Naive B cell (primary cell): ENCODE measurements at places on chromosomes 7 and 10. TPM values are rescaled to one million over a fixed set of nuclear protein-coding genes. Genes with fewer than 3 reads are reported as not detected.

- peak overlapping the region; percentile 28 for H3K4me3 ChIP-seq
- no peaks in the 10 kb centered on the region for H3K27me3 ChIP-seq
- no peak for DNase-seq
These were observed 29.3 kb upstream of the PDCD4 start for GRCh38 chr10:110842326-110842904.

- no peak overlapping the region for H3K27ac ChIP-seq
- peaks cover 58% of the 10 kb centered on the region for H3K27me3 ChIP-seq
- peaks cover 10% of the 10 kb centered on the region for H3K4me1 ChIP-seq
- H3K36me3 ChIP-seq: no peaks in the 10 kb centered on the region
These were observed 5.6 kb upstream of the EMX2 start for GRCh38 chr10:117536866-117537435.

Gene NPSR1
- polyA plus RNA-seq: not detected

DNA sequence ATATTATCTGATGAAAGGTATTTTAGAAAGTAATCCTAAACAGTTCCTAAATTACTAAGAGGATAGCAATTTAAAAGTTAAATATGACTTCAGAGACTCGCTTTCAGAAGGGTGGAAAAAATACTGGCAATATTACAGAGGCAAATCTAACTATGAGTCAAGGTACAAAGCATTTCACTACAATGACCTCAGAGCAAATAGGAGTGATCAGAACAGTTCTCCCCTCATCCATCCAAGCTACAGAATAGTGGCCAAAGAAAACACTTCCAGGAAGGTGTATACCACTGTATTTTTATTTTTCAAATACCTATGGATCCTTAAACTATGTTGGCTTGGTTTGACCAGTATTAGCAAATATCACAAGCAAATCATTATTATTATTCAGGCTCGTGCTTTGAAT is 112.8 kb upstream of the ODAD2 start:
- no peak for DNase-seq
- H3K4me1 ChIP-seq: no peaks in the 10 kb centered on the region
- H3K4me3 ChIP-seq: no peak overlapping the region
- no peak overlapping the region for H3K27ac ChIP-seq
- H3K27me3 ChIP-seq: no peaks in the 10 kb centered on the region

Gene TEX47
- polyA plus RNA-seq: not detected

GRCh38 chr7:50718311-50718710 is 64.4 kb downstream of the GRB10 start:
- no peak overlapping the region for H3K27ac ChIP-seq
- no peak for DNase-seq
- H3K4me3 ChIP-seq: no peak overlapping the region
- H3K4me1 ChIP-seq: no peaks in the 10 kb centered on the region

DNA sequence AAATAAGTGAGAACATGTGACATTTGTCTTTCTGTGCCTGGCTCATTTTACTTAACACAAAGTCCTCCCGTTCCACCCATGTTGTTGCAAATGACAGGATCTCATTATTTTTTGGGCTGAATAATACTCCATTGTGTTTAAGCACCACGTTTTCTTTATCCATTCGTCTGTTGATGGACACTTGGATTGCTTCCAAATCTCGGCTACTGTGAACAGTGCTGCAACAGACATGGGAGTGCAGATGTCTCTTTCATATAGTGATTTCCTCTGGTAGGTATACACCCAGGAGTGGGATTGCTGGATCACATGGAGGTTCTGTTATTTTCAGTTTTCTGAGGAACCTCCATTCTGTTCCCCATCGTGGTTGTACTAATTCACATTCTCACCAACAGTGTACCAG is 264.4 kb upstream of the GALNT17 start:
- H3K4me3 ChIP-seq: no peak overlapping the region
- H3K4me1 ChIP-seq: no peaks in the 10 kb centered on the region
- no peaks in the 10 kb centered on the region for H3K36me3 ChIP-seq
- no peaks in the 10 kb centered on the region for H3K27me3 ChIP-seq
- H3K27ac ChIP-seq: no peak overlapping the region

DNA sequence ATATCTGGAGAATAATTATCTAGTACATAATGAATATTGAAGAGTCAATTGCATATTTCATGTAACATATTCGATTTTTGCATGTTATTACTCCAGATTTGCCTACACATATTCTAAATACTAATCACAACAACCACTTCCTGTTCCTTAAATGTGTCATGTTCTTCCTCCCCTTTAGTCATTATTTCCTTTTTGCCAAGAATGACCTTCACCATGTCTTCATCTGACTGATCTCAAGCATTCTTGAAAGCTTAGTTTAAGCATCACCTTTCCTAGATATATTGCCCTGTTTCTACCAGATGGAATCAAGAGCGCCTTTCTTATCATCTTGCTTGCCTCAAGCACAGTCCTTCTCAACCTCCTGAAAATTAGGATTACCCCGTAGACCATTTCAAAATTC is 23.5 kb upstream of the MEOX2 start:
- DNase-seq: no peak
- no peak overlapping the region for H3K4me3 ChIP-seq
- no peaks in the 10 kb centered on the region for H3K4me1 ChIP-seq
- H3K36me3 ChIP-seq: no peaks in the 10 kb centered on the region
- H3K27ac ChIP-seq: no peak overlapping the region

GRCh38 chr7:120856198-120856597 is 1.7 kb downstream of the TSPAN12 start:
- H3K4me3 ChIP-seq: peak overlapping the region; percentile 89
- H3K4me1 ChIP-seq: peaks cover 9% of the 10 kb centered on the region
- no peak for DNase-seq
- peaks cover 62% of the 10 kb centered on the region for H3K27me3 ChIP-seq
- H3K27ac ChIP-seq: no peak overlapping the region
- H3K36me3 ChIP-seq: no peaks in the 10 kb centered on the region

DNA sequence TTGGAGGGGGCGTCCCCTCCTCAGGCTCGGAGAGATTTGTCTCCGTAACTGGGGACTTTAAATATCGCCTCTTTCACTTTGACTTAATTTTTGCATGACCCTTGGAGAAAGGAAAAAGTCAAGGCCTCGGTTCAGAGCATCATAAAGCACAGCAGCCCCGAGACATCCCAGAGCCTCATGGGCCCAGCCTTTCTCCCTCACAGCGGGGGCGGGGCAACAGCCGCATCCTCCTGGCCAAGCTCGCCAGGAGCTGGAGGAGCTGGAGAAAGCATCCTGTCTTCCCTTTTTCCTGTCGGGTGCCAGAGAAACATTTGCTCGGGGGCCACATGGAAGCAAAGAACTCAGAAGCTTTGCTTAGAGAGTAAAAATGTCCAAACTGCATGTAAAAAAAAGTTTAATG is 43.6 kb upstream of the DPYSL4 start:
- DNase-seq: no peak
- H3K36me3 ChIP-seq: no peaks in the 10 kb centered on the region
- H3K4me3 ChIP-seq: no peak overlapping the region

- H3K36me3 ChIP-seq: peaks cover 11% of the 10 kb centered on the region
- H3K27ac ChIP-seq: no peak overlapping the region
- H3K4me3 ChIP-seq: no peak overlapping the region
- H3K4me1 ChIP-seq: peaks cover 45% of the 10 kb centered on the region
These were observed 35.4 kb downstream of the JAZF1 start for GRCh38 chr7:28145090-28145626.

DNA sequence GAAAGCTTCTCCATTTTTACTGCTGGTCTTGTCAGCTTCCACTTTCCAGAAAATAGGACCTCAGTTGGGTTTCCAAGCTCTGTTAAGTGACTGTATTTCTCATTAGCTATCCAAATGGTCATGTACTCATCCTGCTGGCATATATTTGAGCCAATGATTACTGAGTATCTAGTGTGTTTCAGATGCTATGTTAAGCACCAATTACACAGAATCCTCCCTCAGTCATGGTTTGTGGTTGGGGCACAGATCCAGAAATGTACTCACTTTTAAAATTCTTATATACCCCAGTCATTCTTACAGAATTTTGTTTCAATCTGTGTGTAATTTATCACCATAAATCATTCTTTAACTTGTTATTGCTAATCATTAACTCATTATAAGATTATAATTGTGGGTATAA is 362.3 kb upstream of the MTPN start:
- H3K4me3 ChIP-seq: no peak overlapping the region
- H3K27me3 ChIP-seq: no peaks in the 10 kb centered on the region
- H3K4me1 ChIP-seq: no peaks in the 10 kb centered on the region
- no peak for DNase-seq
- H3K36me3 ChIP-seq: no peaks in the 10 kb centered on the region

- no peak overlapping the region for H3K27ac ChIP-seq
- H3K4me1 ChIP-seq: no peaks in the 10 kb centered on the region
- no peak for DNase-seq
- no peak overlapping the region for H3K4me3 ChIP-seq
- no peaks in the 10 kb centered on the region for H3K27me3 ChIP-seq
These were observed 35.2 kb downstream of the CCAR1 start for GRCh38 chr10:68756246-68756645.

Gene SMO
- polyA plus RNA-seq: not detected

GRCh38 chr10:51403521-51403920 is 295.9 kb downstream of the CSTF2T start:
- no peak overlapping the region for H3K4me3 ChIP-seq
- H3K27ac ChIP-seq: no peak overlapping the region
- H3K4me1 ChIP-seq: no peaks in the 10 kb centered on the region
- DNase-seq: no peak
- H3K27me3 ChIP-seq: no peaks in the 10 kb centered on the region

GRCh38 chr7:123798532-123799188 is 46.3 kb upstream of the HYAL4 start:
- H3K4me3 ChIP-seq: no peak overlapping the region
- no peak for DNase-seq
- H3K4me1 ChIP-seq: no peaks in the 10 kb centered on the region
- peaks cover 10% of the 10 kb centered on the region for H3K27me3 ChIP-seq

- no peaks in the 10 kb centered on the region for H3K36me3 ChIP-seq
- H3K4me1 ChIP-seq: no peaks in the 10 kb centered on the region
- DNase-seq: no peak
- H3K4me3 ChIP-seq: no peak overlapping the region
- H3K27ac ChIP-seq: no peak overlapping the region
These were observed 140.2 kb upstream of the AHR start for GRCh38 chr7:17158261-17158660.

- peak within 1 kb of the TSS; percentile 97 for H3K4me3 ChIP-seq
- H3K36me3 ChIP-seq: peaks cover 7% of the 10 kb centered on the region
- no peak for DNase-seq
- H3K27me3 ChIP-seq: no peaks in the 10 kb centered on the region
- H3K4me1 ChIP-seq: peaks cover 44% of the 10 kb centered on the region
These were observed at the start of gene ACSL5 for GRCh38 chr10:112373912-112374338. ACSL5 (plus strand) TSS chr10:112374116; CDS start chr10:112394947, 20,831 bp downstream.

Gene ANXA8
- not detected for polyA plus RNA-seq

Gene MUC12
- polyA plus RNA-seq: not detected

DNA sequence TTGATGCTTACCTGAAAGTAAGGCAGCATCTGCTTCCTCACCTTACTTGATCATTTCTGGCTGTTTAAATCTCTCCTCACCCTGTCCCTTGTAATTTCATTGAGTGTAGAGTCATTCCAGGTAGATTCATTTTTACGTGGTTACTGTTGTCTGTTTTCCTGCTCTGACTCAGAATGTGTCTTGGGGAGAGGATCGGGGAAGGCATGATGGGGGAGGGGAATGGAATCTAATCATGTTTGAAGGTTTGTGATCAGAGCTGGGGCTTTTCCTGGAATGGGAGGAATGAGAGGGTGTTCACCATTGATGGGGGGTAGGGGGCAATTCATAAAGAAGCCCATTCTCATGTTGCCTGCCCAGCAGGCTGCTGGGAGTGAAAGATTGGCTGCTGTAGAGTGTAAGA is 18.7 kb downstream of the SEC24C start:
- H3K4me1 ChIP-seq: peaks cover 17% of the 10 kb centered on the region
- no peaks in the 10 kb centered on the region for H3K27me3 ChIP-seq
- H3K36me3 ChIP-seq: peaks cover 35% of the 10 kb centered on the region
- no peak overlapping the region for H3K4me3 ChIP-seq

DNA sequence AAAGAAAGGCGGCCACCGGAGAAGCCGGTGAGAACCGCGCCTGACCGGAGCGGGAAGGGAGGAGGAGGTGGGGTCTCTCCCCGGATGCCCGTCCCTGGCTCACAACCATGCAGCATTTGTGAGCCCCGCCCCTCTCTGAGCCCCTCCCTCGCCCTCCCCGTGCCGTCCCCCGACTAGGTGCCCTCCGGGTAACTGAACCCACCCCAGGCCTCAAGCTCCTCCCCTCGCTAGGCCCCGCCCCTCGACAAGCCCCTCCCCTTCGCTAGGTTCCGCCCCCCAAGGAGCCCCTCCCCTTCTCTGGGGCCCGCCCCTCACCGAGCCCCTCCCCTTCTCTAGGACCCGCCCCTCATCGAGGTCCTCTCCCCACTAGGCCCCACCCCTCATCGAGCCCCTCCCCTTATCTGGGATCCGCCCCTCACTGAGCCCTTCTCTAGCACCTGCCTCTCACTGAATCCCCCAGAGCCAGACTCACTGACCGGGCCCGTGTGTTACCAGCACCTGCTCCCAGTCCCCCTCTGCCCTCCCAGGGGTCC is 42.2 kb upstream of the HSPB1 start:
- peaks cover 8% of the 10 kb centered on the region for H3K36me3 ChIP-seq
- H3K27ac ChIP-seq: no peak overlapping the region
- DNase-seq: no peak
- H3K27me3 ChIP-seq: peaks cover 82% of the 10 kb centered on the region
- peak overlapping the region; percentile 47 for H3K4me3 ChIP-seq
- peaks cover 12% of the 10 kb centered on the region for H3K4me1 ChIP-seq

DNA sequence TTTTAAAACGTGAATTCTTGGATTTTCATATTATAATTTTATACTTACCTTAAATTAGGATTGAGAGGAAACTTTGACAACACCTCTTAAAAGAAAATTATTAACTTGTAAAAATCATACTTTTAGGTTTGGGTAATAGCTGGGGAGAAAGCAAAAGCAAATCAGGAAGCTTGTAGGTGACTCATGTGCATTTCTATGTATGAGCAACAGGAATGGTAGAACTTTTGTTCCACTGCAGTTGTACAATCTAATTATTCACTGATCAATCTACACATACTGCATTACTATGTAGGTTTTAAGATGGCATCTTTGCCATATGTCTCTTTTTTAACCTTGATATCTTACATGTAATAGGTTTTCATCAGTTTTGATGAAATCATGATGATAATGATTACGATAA is 223.2 kb downstream of the PRKG1 start:
- no peak overlapping the region for H3K4me3 ChIP-seq
- no peaks in the 10 kb centered on the region for H3K36me3 ChIP-seq
- H3K4me1 ChIP-seq: no peaks in the 10 kb centered on the region

- no peak overlapping the region for H3K4me3 ChIP-seq
- no peak for DNase-seq
- peaks cover 32% of the 10 kb centered on the region for H3K4me1 ChIP-seq
- no peaks in the 10 kb centered on the region for H3K27me3 ChIP-seq
- H3K36me3 ChIP-seq: peaks cover 7% of the 10 kb centered on the region
- H3K27ac ChIP-seq: peak overlapping the region; percentile 2
These were observed 95.2 kb downstream of the PFKFB3 start for GRCh38 chr10:6297951-6298381.

Gene H2BK1
- polyA plus RNA-seq: not detected

Gene TDRD1
- not detected for polyA plus RNA-seq
